KBM-7 (cell line): ENCODE measurements at places on chromosomes 5 and 9.

DNA sequence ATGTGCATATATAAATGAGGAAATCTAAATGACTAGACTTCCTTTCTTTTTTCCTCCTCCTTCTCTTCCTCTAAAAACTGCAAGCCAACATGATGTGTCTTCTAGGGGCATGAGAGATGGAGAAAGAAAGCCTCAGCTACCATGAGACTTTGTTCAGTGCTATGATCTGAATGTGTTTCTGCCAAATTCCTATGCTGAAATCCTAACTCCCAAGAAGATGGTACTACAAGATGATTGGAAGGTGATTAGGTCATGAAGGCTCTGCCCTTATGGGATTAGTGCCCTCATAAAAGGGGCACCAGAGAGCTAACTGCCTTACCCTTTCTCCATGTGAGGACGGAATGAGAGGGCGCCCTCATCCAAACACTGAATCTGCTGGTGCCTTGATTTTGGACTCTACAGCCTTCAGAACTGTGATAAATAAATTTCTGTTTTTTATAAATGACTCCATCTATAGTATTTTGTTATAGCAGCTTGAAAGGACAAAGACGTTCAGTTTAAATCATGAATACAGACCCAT is 72.2 kb upstream of the IL6ST start:
- no peak for DNase-seq

GRCh38 chr9:34085581-34086500 is 37.2 kb upstream of the UBAP2 start:
- no peak for DNase-seq

- no peak for DNase-seq
These were observed 529.2 kb downstream of the ANXA1 start for GRCh38 chr9:73680831-73681230.

GRCh38 chr5:93572101-93572607 is 8.9 kb downstream of the NR2F1-AS1 start:
- DNase-seq = no peak

- DNase-seq = peak; percentile 35
These were observed 94.2 kb upstream of the FBN2 start for GRCh38 chr5:128632264-128632663.

DNA sequence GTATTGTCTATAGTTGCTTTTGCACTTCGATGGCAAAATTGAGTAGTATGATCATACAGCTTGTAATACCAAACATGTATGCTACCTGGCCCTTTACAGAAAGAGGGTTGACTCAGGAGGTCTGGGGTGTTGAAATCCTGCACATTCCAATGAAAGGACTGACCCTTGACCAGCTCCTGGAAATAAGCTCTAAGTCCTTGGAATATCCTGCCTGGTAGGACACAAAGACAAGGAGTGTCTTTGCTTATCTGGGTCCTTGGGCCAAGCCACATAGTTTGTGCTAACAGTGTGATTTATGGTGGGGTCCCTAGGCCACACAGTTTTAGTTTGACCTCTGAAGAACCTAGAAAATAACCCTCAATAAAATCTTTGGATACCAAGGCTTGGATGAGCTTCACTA is 89.3 kb upstream of the FTMT start:
- no peak for DNase-seq

GRCh38 chr9:136133191-136133958 is 14.7 kb upstream of the TMEM250 start:
- DNase-seq = peak; percentile 49

DNA sequence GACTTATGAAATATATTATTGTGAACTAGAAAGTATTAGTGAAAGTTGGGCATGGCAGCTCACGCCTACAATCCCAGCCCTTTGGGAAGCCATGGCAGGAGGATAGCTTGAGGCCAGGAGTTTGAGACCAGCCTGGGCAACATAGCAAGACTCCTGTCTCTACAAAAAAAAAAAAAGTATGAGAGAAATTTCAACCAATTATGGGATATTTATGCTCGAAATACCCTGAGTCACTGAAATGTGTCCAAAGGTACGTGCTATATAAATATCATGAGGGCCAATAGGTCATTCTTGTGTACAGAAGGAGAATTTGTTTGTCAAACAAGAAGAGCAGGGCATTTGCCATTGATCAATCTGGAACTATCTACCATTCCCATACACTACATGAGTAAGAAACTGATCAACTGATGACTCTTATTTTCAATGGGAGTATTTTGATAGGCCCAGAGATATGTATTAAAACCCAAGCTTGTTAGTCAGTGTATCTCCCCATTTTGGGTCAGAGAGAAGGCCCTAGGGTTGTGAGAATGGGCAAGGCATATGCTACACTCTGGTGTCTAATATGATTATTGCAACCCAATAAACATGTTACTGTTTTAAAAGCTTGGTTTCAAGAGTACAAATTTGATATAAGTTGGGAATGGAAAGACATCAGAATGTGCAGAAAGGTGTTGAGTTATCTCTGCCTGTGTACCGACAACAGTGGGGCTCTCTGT is 21.7 kb upstream of the HOMER1 start:
- DNase-seq = peak; percentile 14

DNA sequence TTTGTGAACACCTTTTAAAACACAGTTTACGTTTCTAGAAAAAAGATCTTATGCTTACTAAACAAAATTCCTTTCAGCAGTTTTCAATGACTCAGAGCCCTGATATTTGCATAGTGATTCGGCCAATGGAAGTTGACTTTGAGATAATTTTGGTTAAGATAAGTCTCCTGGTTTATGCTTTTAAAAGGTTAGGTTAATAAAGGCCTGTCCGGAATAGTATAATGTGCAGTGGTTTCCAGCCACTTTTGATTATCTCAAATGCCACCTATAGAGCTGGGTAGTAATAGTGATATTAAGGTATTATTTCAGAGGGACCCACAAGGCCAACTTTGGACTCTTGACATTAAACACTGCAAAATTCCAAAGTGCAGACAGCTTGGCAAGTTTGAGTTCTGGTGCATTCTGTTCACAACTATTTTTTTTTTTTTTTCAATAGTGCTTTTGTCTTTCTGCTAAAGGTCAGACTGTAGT is 86.1 kb downstream of the F2RL2 start:
- DNase-seq = no peak

DNA sequence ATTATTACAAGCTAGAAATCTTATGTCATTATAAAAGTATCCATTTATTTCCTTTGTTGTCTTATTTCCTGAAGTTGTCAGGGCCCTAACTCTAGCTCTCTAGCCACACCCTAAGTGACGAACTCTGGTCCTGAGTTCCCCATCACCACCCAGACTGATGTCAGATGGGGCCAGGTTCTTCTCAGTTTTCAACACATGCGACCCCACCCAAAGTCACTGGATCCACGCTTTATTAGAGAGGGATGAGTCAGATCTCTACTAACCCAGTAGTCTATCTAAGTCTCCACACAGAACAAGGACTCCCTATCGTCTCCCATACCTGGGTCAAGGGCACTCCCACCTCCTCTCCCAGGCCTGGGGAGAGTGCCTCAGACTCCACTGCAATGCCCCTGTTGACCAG is 6.8 kb upstream of the FEM1C start:
- DNase-seq = no peak

- no peak for DNase-seq
These were observed 69.6 kb downstream of the CWC27 start for GRCh38 chr5:64838376-64838775.
